Activated CD4-positive, alpha-beta memory T cell treated with anti-CD3 and anti-CD28 coated beads for 36 hours (primary cell): ENCODE measurements at places on chromosomes 6 and 20.

GRCh38 chr20:50625986-50626677 is 65.2 kb downstream of the RIPOR3 start:
- DNase-seq = peak; percentile 51

- DNase-seq = no peak
Observed at GRCh38 chr20:4183361-4183760, 168.0 kb upstream of the RNF24 start.

DNA sequence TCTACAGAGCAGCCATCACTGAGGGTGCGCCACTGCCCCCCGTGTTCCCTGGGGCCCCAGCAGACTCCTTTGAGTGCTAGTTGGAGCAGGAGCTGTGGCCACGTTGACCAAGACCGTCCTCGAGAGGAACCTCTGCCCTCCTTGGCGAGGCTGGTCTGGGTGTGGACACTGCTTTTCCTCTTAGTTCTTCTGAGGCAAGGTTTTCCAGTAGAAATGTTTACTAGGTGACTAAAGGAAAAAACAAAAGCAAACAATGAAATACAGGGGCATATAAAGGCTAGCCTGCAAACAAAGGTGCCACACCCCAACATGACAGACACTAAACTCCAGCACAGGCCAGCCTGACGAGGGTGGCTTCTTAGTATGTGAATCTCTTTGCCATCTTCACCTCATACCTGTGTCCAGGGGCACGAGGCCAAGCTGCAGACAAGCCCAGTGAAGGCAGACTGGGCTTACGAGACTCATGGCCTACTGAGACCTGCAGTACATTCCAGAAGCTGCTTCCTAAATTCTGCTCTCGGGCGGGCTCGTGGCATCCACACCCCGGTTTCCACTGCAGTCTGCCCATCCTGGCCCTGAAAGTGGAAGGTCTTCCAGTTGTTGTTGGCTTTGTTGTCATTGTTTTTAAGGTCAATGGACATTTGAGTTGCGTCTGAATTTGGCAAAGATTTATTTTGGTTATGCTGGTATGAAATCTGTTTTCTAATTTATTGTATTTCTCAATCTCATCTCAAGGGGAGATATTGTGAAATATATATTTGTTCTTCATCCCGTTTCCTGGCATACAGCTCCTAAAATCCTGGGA is 39.2 kb downstream of the FAM50B start:
- no peak for DNase-seq

- DNase-seq = no peak
Observed at GRCh38 chr20:20797521-20798310, 85.3 kb upstream of the RALGAPA2 start.

GRCh38 chr6:48213076-48213788 is 102.2 kb upstream of the PTCHD4 start:
- no peak for DNase-seq

DNA sequence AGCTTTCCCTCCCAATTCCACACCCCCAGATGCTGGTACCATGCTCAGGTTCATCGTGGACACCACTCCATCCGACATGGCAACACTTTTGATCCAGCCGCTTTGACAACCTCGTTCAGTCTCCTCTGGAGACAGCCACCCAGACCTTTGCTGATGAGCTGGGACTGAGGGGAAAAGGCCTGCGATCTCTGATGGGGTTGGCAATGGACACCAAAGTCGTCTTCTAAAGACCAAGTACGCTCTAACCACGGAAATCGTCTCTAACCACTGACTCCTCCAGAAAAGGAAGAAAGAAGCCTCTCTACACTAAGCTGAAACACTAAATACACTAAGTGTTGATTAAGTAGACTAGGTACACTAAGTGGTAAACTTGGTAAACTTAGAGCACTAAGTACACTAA is 26.1 kb upstream of the HLA-E start:
- DNase-seq = no peak

GRCh38 chr6:13796781-13797180 is 17.6 kb downstream of the MCUR1 start:
- no peak for DNase-seq

GRCh38 chr6:120711255-120711654 is 623.0 kb downstream of the TBC1D32 start:
- no peak for DNase-seq

GRCh38 chr20:19780261-19780660 is 22.2 kb downstream of the RIN2 start:
- no peak for DNase-seq

DNA sequence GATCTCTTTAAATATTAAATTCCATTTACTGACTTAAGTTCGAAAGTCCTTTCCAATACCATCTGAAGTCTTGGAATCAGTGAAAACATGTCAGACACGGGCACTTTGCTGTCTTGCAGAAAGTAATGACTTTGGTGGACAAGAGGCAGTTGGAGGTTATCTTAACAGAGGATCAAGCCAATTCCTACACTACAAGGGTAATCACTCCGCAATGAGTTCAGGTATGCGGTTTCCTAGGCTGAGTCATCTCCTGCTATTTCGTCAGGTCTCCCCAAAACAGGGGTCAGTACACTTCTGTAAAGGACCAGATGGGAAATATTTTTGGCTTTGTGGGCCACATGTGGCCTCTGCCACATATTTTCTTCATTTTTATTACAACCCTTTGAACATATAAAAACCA is 656.6 kb downstream of the KIF16B start:
- DNase-seq = no peak

- DNase-seq = no peak
Observed at GRCh38 chr6:136920216-136920615, 1.9 kb upstream of the SLC35D3 start.

- DNase-seq = no peak
Observed at GRCh38 chr6:21138336-21139069, 455.0 kb upstream of the SOX4 start.

- DNase-seq = no peak
Observed at GRCh38 chr6:1363298-1363697, 26.1 kb upstream of the FOXF2 start.

DNA sequence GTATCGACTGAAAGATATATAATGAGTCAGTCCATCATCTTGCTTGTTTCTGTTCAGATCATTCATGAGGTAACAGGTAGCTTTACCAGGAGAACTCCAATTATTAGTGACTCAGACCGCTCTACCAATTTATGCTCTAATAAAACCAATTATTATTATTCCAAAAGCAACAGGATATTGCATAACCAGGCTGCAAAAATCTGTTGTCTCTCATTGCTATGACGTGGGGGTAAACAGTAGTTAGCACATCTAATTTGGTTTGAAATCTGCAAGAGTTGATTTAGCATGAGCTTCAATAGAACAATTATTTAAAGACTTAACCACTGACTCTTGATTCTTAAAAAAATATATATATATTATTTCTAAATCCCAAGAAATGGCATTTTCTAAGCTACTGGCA is 90.9 kb upstream of the MAP7 start:
- no peak for DNase-seq

DNA sequence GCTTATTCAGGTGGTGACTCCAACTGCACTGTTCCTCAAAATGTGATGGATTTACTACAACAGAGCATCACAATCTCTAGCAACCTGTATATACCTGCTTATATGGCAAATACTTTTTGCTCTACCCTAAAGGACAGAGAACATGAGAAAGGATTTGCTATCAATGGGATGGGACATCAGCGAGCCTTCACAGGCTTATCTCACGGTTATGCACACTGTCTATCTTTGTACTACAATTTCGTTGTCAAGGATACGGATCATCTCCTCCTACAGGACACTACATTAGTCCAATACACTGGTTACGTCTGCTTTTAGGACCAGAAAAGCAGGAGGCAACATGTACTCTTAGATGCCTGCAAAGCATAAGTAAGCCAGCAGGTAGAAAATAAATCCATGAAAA is 34.2 kb downstream of the STX7 start:
- no peak for DNase-seq

GRCh38 chr6:84515067-84515466 is 249.3 kb downstream of the TBX18 start:
- no peak for DNase-seq

- DNase-seq = no peak
Observed at GRCh38 chr20:52751571-52751970, 220.6 kb upstream of the TSHZ2 start.

- DNase-seq = no peak
Observed at GRCh38 chr6:30769853-30770524, 25.6 kb upstream of the IER3 start.

DNA sequence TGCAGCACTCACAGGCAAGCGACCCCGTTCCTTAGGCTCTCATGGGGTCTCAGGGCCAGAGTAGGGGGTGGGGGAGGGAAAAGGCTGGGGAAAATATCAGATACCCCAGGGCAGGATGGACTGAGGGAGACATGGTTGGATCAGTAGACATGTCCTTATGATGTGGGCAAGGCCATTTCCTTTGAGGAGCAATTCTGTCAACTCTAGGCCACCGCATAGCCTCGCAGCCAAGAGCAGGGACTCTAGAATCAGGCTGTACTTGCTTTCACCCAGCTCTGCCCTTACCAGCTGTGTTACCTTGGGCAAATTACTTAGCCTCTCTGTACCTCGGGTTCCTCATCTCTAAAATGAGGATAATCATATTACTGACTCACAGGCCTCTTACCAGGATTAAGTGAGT is 2.2 kb upstream of the MAPK13 start:
- DNase-seq = no peak

GRCh38 chr20:19850198-19850533 is 92.1 kb downstream of the RIN2 start:
- DNase-seq = no peak
